CD4-positive, alpha-beta T cell treated with Interleukin-21 for 1 hour (primary cell): ENCODE measurements at places on chromosomes 11 and 22.
A peak's percentile ranks its signal among the peaks of the same experiment; 100 is the strongest.

- DNase-seq: no peak
These were observed 21.1 kb downstream of the LRRC10B start for GRCh38 chr11:61529537-61530225.

GRCh38 chr22:24106385-24107381 is 74.6 kb upstream of the SUSD2 start:
- peak; percentile 50 for DNase-seq

DNA sequence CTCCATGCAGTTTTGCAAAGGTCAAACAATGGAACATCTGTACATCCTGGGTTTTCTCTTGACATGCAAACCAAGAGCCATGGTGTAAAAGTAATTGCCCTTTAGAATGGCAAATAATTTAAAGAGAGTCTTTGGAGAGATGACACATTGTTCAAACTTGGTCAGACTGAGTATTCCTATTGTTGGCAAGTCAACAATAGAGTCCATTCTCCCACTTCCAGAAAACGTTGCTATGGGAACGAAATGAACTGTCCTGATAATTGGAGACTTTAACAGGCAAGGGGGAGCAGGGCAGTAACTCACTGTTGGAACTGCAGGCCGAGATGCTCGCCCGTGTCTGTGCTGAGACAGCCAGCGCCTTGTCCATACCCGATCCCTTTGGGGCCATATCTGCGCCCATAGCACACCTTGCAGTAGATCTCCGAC is 13.9 kb downstream of the CSRP3 start:
- DNase-seq: no peak

- DNase-seq: no peak
These were observed 13.5 kb downstream of the SGSM3 start for GRCh38 chr22:40383905-40384304.

DNA sequence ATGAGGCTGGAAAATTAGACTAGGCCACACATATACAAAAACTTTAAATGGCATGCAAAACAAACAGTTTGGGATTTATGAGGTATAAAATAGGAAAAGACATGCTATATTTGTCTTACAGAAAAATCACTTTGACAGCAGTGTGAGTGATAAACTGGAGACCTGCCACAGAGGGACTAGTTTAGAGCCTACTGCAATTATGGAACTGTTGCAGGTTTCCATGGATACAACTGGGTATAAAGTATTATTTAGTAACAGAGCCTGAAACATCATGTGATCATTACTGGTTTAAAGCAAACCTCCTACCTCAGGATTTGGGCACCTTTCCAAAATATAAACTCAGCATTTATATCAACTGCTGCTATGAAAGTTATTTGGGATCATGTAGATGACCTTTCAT is 1032.5 kb downstream of the DLG2 start:
- DNase-seq: no peak

- DNase-seq: no peak
These were observed 91.3 kb downstream of the RELT start for GRCh38 chr11:73467505-73467904.

GRCh38 chr11:62125881-62126280 is 2.1 kb downstream of the INCENP start:
- no peak for DNase-seq

GRCh38 chr11:29914203-29914930 is 102.5 kb downstream of the KCNA4 start:
- no peak for DNase-seq

DNA sequence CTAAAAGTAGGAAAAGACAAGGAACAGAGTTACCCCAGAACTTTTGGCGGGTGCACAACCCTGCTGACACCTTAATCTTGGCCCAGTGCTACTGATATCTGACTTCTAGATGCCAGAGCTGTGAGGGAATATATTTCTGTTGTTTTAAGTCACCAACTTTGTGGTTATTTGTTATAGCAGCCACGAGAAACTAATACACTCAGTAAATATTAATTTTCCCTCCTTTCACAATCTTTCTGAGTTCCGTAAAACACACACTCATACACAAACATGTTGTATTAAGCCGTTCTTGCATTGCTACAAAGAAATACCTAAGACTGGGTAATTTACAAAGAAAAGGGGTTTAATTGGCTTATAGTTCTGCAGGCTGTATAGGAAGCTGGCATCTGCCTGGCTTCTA is 16.1 kb upstream of the ZDHHC13 start:
- no peak for DNase-seq

- no peak for DNase-seq
These were observed 455.3 kb downstream of the SOX6 start for GRCh38 chr11:15901054-15901453.

DNA sequence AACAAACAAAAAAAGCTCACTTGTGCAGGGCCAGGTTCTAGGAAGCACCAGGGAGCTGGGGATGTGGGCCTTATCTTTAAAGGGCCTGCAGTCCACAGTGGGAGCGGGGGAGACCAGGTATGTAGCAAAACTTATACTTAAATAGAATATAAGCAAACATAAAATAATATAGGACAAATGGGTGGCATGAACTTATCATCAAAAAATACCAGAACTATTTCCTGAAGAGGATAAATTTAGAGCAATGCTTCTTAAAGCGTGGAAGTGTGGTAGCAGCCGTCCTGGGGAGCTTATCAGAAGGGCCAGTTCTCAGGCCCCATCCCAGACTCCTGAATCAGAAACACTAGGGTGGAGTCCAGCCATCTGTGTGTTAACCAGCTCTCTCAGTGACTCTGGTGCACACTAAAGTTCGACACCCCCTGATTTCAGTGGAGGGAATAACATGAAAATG is 9.3 kb downstream of the VPS26B start:
- no peak for DNase-seq

DNA sequence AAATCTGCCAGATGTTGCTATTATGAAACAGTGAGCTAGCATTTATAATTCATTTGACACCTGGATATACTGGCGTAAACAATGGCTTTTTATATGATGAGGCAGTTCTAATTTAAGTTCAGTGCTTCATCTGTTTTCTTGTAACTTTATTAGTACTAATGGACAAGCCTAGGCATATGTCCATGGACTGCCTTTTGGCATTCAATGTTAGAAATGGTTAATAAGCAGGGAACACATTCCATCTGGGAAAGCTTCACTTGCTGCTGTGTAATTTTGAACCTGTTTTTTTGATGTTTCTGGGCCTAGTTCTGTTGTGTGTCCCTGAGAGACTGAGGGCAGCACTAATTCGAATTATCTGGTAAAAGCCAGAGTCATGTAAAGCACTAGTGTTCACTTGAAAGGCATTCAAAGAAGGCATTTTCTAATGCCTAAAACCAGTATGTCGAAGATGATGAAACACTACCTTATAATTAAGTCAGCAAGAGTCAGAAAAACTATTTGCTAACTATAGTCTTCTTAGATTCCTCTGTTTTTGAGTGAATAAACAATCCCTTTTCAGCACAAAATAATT is 138.5 kb downstream of the SWAP70 start:
- DNase-seq: no peak

DNA sequence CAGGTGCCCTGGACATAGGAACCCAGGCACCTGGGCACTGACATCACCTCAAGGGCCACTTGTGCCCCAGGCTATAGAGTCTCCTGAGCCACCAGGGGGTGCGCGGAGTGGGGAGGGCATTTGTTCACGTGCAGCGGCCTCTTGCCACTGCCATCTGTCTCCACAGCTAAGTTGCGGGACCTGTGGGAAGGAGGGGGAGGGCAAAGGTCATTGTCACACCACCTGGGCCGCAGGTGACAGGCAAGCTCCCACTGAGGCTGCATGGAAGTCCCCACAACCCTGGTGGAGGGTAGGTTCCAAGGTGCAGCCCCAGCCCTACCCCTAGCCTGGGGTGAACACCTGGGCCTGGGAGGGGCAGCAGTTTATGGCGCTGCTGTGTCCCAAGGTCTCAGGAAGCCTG is 79.5 kb downstream of the PIWIL3 start:
- DNase-seq: no peak

- no peak for DNase-seq
These were observed 3.3 kb downstream of the SCARF2 start for GRCh38 chr22:20434264-20434751.

- no peak for DNase-seq
These were observed 93.7 kb downstream of the ZC3H12C start for GRCh38 chr11:110186867-110187266.

GRCh38 chr11:36248436-36248835 is 40.8 kb downstream of the COMMD9 start:
- no peak for DNase-seq

DNA sequence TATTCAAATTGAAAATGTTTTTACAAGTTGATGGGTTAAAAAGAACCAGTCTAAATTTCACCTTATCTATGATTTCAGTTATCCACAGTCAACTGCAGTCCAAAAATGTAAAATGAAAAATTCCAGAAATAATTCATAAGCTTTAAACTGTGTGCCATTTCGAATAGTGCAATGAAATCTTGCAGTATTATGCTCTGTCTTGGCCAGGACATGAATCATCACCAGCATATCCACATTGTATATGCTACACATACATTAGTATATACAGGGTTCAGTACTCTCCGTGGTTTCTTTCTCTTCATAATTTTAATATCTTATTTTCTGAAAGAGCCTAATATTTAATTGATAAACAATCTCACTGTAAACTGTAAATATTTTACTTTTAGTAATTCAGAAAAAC is 45.9 kb downstream of the ARHGAP32 start:
- no peak for DNase-seq

GRCh38 chr11:100861212-100861611 is 174.1 kb downstream of the ARHGAP42 start:
- DNase-seq: no peak

DNA sequence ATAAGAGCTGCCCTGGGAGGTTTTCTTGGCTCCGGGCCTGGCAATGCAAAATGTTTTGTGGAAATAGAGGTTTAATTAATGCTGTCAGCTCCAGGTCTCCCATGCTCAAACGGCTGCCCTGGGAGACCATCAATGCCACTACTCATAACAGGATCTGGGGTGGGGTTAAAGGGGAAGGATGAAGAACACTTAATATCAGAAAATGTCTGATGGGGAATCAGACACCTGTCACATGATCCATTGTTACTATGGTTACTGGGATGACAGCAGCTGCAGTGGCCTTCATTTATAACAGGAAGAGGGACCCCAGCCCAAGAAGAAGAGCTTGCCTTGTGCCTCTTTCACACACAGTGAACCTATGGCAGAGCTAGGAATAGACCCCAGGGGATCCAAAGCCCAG is 2.2 kb upstream of the SYT13 start:
- DNase-seq: no peak

DNA sequence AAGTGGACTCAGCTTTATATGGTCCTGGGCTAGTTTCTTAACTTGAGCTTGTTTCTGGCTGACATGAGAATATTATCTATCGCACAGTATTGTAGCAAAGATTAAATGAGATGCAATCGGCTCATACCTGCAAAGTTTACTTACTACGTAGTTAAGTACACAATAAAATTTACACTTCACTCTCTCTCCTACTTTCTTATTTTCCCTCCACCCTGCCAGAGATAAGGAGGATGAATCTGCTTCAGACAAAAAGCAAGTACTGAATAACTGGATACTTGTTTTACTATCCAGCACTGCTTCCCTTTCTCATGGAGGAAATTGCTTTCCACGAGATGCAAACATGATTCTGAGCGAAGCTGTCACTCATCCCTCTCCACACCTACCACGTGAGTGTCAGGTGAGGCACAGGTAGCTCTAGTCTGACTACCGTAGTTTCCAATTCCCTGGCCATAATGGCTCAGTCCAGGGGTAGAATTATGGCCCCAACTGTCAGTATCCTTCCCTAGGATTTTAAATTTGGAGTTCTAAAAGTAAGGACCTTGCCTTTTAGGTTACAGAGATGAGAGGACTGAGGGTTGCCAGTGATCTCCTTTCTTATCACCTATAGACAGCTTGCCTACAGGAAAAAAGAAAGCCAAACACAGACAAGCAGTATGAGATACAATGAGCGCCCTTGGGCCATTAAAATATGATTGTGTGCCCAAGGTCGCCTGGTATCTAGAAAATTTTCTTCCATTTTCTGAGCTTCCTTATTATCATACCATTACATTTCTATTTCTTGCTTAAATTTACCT is 39.8 kb downstream of the GAB2 start:
- no peak for DNase-seq

- no peak for DNase-seq
These were observed 311 bp downstream of the BRD1 start for GRCh38 chr22:49827271-49827852.

GRCh38 chr11:123323568-123323967 is 106.5 kb upstream of the GRAMD1B start:
- no peak for DNase-seq

- DNase-seq: peak; percentile 54
These were observed 20.0 kb upstream of the CASP12 start for GRCh38 chr11:104918113-104918824.

GRCh38 chr11:70176940-70177689 is 26.0 kb upstream of the FADD start:
- DNase-seq: peak; percentile 47

DNA sequence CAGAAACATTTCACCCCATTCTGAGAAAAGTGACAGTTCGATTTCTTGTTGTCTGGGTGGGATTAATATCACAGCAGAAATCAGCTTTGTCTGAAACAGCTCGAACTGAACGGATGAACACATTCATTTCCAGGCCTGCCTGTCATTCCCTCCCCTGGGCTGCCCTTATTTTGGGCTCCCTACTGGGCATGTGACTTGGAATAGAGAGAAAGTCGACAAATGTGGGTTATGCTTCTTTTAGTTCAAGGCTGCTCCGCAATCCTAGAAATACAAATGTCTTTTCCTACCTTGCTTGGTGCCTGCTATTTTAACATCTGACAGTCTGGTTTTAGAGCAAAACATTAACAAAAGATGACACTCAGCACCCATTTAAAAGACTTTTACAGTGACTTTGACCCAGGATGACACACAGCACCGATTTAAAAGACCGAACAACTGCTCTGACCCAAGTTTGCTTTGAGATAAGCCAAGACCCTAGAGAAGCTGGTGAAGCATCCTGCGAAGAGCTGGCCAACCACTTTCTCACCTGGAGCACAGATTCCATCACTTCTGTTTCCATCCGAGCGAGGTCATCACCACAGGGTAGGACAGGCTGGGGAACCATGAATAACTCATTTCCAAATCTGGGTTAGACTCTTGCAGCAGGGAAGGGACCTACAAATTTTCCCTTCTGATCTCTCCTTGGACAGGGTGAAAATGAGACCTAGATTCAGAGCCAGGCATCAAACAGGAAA is 13.1 kb downstream of the CLMP start:
- DNase-seq: no peak
